ENCODE measurements at places on chromosomes 5 and 9.

- no peak for DNase-seq
Measured at GRCh38 chr9:129392093-129392541, 214.1 kb upstream of the IER5L start.

DNA sequence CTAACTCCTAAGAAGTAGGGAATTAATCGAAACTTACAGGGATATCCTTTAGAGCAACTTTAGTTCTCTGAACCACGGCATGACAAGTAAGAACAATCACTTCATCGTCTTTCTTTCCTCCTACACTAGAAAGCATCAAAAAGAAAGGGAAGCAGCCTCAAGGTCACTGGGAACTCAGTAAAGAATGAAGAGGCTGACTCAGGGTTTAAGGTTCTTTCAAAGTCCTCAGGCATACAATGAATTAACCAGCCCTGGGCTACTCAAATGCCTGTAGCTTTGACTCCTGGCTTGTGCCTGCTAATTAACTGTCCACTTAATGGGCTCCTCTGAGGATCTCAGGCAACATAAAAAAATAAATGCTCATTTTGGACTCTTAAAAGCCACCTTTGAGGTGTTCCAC lies 102.0 kb downstream of the TRIM32 start:
- DNase-seq: no peak

GRCh38 chr5:58453306-58453705 lies 6.6 kb downstream of the PLK2 start:
- no peak for DNase-seq

GRCh38 chr5:141330299-141331080 lies at the start of gene PCDHGA1:
Gene PCDHGA1, plus strand, starts transcription at chr5:141330514.
- DNase-seq: no peak

GRCh38 chr5:172141949-172142319 lies 46.1 kb downstream of the STK10 start:
- no peak for DNase-seq

DNA sequence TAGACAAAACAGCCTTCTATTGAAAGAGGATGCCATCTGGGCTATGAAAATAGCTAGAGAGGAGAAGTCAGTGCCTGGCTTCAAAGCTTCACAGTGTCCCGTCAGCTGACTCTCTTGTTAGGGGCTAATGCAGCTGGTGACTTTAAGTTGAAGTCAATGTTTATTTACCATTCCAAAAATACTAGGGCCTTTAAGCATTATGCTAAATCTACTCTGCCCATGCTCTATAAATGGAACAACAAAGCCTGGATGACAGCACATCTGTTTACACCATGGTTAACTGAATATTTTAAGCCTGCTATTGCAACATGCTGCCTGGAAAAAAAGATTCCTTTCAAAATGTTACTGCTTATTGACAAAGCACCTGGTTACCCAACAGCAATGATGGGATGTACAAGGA lies 309.1 kb downstream of the NTRK2 start:
- DNase-seq: no peak

DNA sequence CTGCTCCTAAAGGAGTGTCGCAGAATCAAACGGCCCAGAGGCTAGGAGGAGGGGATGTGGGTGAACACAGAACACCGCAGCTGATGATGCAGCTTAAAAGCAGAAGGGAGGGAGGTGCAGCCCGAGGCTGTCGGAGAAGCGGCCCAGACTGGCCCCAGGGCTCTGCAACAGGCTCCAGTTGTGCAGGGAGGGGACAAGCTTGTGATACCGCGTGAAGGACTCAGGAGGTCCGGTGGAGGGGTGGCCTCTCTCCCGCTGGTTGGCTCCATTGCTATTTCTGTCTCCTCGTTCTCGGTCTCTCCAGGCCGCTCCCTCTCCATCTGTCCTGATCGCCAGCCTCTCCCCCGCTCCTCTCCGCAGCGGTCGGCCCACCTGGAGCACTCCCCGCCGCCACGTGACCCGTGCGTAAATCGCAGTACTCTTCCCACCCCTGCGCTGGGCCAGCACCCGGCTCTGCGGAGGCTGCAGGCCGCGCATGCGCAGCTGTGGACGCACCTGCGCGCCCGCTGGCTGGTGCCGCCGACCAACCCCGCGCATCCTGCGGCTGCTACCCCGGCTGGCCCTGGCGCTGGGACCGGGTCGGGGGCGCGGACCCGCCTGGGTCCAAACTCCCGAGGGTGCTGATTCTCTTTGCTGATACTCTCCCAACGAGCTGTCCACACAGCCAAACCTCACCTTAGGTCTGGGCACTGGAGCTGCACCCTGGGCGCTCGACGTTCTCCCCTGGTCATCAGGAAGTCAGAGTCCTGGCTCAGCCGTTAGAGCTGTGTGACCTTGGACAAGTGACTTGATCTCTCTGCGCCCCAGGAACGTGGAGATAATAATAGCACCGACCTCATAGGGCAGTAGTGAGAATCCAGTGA lies 3.7 kb upstream of the STXBP1 start:
- DNase-seq: peak; percentile 66

DNA sequence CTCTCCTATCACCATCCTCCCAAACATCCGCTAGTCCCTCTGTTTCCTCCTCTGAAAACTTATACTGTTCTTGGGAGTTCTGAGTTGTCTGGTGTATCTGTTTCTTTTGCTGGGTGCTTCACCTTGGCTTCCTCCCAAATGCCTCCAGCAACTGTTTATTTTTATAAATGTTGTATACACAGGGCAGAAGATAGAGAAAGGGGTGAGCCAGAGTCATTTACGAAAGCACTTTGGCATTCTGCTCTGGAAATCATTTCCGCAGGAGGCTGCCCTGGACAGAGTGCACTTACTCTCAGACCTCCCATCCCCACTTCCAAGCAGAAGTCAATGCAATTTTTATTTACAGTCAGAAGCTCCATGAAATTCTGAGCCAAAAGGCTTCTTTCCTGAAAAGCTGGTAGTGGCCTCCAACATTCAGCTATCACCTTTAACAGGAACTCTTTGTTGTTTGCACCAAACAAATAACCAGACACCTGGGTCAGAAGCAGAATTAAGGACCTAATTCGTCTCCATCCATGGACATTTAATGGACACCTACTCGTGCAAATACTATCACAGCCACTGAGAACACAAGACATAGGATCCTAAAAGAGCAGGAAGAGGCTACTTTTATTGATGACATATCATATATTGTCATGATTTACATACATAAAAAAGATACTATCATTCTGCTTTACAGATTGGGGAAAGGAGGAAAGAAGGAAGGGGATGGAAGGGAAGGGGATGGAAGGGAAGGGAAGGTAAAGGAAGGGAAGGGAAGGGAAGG lies 229.5 kb upstream of the PAPPA start:
- DNase-seq: no peak

DNA sequence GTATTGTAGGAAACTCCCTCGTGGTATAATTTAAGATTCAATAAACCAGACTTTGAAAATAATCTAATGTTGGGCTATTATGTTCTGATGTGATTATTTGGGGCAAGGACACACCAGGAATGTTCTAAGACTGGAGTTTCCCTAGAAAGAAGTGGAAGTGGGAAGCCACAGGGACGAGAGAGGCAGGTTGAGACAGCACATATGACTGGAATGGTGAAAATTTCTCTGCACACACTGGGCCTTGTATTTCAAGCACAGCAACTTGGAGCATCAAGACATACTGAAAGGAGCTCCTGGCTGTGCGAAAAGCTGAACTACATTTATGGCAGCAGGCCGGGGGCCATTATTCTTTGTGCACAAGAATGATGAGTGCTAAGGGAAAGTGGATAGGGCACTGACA lies 98.2 kb downstream of the CETN3 start:
- DNase-seq: no peak

DNA sequence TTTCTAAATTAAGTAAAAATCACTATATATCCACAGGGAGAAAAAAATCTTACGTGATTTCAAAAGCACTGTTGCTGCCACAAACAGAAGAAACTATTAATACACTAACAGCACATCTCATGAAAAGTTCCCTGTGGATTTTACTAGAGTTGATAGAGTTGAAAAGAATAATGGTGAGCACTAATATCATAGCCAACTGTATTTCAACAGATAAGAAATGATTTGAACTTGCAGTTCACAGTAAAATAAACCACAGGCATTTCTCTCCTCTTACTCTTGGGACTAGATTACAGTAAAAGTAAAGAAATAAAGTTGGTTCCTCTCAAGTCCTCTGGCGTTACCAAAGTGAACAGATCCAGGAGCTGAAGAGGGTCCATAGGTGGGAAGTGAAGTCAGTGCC lies 27.9 kb downstream of the AGTPBP1 start:
- DNase-seq: no peak

DNA sequence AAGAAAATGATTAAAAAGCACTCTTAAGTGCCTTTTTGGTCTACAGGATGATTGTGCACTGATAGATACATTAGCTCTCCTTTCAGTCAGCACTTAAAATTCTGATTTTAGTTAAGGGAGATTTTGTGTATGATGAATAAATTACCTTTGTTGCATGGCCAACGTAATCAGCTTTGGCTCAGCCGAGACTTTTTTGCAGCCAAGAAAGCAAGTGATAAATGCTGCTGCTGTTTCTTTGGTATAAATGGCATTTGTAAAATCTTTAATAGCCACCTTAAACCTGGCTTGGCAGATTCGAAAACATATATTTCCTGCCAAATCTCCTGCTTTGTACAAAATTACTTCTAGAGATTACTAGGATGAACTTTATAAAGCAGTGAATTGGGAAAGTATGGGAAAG lies 147.7 kb downstream of the DCP2 start:
- DNase-seq: no peak

DNA sequence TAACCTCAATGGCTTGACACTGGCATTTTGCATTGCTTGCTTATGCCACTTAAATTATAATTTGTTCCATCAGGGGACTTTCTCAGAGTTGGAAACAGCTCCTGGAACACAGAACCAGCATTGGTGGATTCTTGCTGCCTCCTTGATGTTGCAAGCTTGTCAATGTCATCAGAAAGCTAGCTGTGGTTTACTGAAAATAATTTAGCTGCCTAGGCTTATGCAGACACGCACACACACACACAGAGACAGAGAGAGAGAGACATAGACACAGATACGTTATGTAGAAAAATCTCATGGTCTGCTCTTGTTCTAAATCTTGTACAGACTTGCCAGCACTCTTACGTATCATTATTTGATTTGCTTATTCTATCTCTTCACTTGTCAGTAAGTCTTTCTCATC lies 78.0 kb downstream of the HMHB1 start:
- DNase-seq: no peak

- no peak for DNase-seq
Measured at GRCh38 chr5:1411099-1411498, 34.1 kb downstream of the SLC6A3 start.

Measured in stimulated activated CD8-positive, alpha-beta memory T cell treated with anti-CD3 and anti-CD28 coated beads, Interleukin-12 subunit alpha, Interleukin-12 subunit beta, amount 100 ng/mL, for 4 hours (primary cell).